ENCODE measurements at places on chromosomes 6 and 20.

- DNase-seq, result no peak
These were observed 33.8 kb upstream of the NT5E start for GRCh38 chr6:85416049-85416448.

GRCh38 chr6:20058912-20059311 lies 153.4 kb downstream of the MBOAT1 start:
- DNase-seq, result no peak

DNA sequence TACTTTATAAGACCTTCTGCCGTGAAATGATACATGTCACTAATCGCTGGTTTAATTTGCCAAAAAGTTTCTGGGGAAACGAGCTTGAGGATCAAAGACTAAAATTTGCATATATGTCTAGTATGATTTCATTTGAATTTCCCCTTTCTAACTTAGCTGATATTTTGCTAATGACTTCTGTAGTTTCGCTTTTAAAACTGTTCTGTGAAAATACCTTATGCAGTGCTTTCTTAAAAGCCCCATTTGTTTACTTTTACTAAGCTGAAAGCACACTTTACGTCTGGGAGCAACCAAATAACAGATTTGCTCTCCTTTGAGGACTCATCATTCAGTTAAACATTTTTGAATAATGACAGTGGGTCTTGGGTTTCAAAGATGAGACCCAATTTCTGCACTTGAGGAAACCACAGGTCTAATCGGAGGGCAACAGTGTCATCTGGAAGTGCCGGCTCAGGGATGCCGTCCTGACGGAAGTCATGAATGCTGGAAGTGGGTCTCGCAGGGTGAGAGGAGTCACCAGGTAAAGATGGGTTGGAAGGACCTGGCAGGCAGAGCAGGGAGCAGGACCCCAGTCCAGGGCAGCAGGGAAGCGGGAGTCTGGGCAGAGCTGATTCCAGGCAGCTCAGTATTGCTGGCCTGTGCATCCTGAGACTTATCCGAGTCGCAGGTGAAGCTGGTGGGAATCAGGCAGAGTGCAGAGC lies 33.2 kb downstream of the PLEKHG1 start:
- DNase-seq, result no peak

DNA sequence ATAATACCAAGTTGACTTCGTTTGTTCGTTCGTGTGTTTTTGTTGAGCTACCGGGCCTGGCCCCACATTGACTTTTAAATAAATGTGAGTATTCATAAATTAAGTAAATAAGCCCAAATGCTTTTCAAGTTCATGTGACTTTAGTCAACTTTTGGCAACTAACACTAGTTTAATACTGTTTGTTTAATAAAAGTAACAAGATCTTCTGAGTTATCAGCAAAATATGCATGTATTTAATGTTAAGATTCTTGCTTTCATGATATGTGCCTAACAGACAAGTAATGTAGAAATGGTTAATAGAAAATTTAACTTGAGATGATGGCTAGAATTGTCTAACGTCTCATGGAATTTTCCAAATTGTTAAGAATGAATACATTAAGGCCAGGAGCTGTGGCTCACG lies 38.7 kb upstream of the ECI2 start:
- DNase-seq, result no peak

DNA sequence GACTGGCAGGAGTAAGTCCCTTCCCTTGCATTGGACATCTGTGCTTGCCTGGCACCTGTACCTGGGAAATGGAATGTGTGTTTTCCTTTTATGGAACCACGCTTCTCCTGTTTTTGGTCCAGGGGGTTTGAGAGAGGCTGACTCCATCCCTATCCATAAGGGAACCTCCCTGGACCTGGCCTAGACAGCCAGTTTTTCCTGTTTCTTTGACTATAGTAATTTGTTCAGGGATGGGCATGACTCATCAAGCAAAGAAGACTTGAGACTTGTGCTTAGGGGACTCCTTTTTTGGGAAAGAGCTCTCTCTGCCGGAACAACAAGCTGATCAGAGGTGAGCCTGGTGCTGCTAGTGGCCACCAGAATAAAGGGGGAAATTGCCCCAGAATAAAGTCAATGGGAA lies 393.8 kb downstream of the CDH26 start:
- no peak for DNase-seq

GRCh38 chr6:1757131-1757530 lies 147.4 kb downstream of the FOXC1 start:
- no peak for DNase-seq

- no peak for DNase-seq
These were observed 104.2 kb downstream of the HIVEP1 start for GRCh38 chr6:12116264-12116800.

GRCh38 chr6:16358531-16359138 lies 120.2 kb downstream of the GMPR start:
- DNase-seq, result no peak

DNA sequence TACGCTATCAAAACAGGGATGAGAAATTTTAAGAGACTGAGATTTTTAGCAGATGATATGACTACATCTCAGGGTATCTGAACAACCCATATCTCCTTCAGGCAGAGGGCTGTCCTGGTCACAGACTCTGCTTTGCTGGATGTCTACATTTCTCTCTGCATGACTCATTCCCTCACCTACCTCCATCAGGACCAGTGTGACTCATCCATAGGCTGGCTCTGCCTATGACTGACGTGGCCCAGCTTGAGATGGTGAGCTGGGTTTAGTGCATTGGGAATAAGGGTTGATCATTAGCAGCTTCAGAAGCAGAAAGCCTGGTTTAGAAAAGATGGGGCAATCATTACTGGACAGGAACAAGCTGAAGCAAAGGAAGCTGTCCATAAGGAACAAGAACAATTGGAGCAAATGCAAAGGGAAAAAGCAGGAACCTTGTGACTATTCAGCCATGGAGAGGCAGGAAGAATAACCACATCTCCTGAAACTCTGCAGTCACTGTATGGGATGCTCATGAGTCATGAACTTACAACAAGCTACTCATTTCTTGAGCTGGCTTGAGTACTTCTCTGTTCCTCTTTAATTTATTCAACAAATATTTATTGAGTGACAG lies 86.4 kb upstream of the CBLN4 start:
- DNase-seq, result no peak

DNA sequence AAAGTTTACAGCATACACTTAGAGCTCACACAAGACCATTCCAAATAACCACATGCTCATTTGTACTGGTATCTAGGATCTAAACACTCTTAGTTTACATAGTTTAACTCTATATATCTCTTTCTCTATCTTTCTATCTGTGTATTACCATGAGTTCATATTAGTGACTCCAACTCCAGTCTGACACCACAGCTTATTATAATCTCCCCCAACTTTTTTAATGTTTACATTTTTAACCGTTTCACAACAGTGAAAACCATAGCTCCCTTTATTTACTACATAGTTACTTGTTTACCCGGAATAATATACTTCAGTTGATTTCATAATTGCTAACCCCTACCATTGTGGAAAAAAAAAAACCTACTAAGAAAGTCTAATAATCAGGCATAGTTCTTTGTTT lies 362.4 kb upstream of the RGS17 start:
- no peak for DNase-seq

- no peak for DNase-seq
These were observed 2.9 kb upstream of the TMEM74B start for GRCh38 chr20:1187605-1188171.

GRCh38 chr6:7267466-7268091 lies 45.4 kb downstream of the SSR1 start:
- peak; percentile 76 for DNase-seq

GRCh38 chr6:41497573-41497972 lies 48.6 kb upstream of the FOXP4 start:
- no peak for DNase-seq

GRCh38 chr6:43838276-43839036 lies 68.4 kb downstream of the VEGFA start:
- peak; percentile 34 for DNase-seq

GRCh38 chr6:135052939-135053338 lies 1.7 kb downstream of the HBS1L start:
- DNase-seq, result no peak

GRCh38 chr6:11266926-11267325 lies 34.5 kb upstream of the NEDD9 start:
- DNase-seq, result no peak

DNA sequence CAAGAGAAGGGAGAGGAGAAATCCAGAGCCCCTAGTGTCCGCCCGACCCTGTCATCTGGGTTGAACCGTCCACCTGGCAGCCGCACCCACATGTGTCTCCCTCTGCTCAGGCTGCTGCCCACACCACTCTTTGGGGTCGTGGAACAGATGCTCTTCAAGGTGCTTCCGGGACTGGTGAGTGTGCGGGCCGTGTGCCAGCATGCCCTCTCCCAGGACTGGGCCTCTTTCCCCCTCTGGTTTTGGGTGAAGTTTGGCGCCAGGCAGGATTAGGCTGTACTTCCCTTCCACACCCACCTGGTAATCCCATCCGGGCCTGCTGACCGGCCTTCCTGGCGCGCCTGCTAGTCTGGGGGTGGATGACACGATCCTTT lies 7.9 kb downstream of the BPIFB3 start:
- no peak for DNase-seq

DNA sequence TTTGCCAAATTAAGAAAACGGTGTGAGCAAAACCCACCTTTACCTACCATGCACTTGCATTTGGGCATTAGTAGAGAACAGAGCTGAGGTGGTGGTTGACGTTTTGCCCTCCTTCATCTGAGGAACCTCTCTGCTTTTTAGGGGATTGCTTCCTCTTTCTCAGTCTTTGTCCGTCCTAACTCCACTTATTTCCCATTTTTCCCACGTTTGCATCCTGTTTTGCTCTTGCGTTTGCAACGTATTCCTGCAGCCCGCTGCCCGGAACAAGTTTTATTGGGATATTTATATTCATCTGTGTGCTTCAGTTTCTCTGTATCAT lies 374 bp upstream of the SERINC1 start:
- DNase-seq, result no peak

- no peak for DNase-seq
These were observed 169.4 kb upstream of the TAB2 start for GRCh38 chr6:149147938-149148718.

DNA sequence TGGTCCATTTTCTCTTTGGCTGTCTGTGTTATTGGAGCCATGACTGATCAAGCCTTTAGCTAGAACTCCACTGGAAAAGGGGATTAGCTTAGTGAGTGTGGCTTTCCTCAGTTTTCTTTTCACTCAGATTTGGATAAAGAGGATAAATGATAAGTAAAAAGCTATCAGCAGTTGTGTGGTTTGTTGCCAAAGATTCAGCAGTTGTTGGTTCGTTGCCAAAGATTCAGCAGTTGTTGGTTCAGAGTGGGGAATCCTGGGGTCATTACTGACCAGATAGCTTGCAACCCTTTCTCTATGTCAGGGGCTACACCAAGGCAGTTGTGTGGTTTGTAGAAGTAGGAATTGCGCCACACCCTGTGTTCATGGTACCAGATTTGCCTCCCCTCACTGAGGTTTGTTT lies 107.7 kb upstream of the SCP2D1 start:
- DNase-seq, result no peak

DNA sequence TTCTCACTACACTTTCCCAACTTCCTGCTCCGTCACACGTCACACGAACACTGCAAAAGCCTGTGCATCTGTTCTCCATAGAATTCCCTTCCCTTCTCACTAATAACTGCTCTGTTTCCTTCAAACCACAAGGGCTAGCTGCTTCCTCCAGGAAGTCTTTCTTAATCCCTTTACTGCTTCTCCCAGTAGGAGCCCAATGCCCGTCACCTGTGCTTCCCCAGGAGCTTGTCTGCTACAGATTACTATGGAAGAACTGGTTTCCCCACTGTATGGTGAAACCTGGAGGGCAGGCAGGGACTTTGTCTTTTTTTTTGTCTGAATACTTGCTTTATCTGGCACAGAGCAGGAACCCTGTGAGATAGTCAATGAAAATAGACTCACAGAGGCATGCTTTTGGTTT lies 444.7 kb upstream of the MAP3K7 start:
- DNase-seq, result no peak

- peak; percentile 43 for DNase-seq
These were observed 52.2 kb downstream of the LYRM4 start for GRCh38 chr6:5208471-5208971.

DNA sequence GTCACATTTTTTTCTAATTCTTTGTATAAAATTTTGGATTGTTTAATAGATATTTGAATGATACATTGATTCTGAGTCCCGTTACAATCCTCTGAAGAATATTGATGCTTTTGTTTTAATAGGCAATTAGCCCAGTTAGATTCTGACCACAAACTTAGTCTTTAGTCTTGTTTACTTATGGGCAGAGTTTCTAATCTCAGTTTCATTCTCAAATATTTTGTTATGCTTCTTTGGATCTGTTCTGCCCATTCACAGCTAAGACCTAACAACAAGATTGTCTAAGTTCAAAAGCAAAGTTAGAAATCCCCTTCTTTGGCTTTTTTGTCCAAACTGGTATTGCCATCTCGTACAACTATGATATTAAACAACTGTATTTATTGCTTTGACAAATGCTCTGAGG lies 58.0 kb downstream of the TBXT start:
- no peak for DNase-seq

DNA sequence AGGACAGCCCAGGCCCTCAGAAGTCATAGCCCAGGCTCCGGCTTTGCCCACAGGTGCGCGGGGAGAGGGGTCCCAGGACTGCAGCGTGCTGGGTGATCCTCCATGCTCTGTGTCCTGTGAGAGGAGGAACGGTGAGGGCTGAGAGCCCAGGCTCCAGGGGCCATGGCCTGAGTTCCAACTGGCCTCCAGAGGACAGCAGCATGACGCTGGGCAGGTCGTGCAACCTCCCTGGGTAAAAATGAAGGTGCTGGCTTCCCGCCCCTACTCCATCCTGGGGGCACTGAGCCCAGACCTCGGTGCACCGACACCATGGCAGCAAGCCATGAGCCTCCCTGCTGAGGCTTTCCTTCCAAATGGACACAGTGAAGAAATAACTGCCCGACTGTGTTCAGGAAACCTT lies 305.4 kb downstream of the TAF4 start:
- DNase-seq, result no peak

DNA sequence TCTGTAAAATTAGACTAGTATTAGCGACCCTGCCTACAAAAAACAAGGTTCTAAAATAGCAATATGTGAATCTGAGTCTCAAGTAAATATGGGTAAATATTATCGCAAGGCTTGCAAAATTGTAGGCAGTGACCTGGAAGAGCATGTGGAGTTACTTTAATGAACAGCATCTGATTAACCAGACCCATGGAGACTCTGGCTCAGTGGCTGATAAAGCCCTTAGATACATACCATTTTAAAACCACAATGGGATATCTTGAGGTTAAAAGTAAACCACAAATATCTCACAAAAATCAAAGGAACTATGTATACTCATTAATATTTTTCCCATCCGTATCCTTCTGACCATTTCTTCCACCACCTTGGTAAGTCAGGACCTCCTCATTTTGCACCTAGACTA lies 187.0 kb downstream of the MTFR2 start:
- DNase-seq, result no peak

GRCh38 chr6:109515781-109516409 lies 32.9 kb upstream of the ZBTB24 start:
- DNase-seq, result no peak

DNA sequence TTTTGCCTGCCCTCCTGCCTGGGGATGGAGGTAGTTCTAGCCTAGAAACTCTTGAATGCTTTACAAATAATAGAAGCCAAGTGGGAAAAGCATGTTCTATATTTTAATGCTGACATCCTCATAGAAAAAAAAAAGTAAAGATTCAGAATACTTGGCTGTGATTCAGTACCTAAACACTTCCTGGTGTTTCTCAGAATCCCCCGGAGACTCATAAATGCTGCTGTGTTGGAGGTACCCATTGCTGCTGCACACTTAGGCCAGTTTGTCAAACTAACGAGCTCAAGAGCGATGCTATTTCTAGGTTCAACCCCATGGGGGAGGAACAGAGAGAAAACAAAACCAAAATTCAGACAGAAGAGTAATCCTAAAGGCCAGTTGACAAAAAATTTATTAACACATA lies 38.8 kb upstream of the ZFP64 start:
- DNase-seq, result peak; percentile 19

- DNase-seq, result no peak
These were observed 10.1 kb downstream of the PKHD1 start for GRCh38 chr6:52077180-52077884.
